ENCODE measurements at places on chromosomes 7 and 10. TPM values are rescaled to one million over a fixed set of nuclear protein-coding genes. Genes with fewer than 3 reads are reported as not detected.

ATP5MK gene
- total RNA-seq: 505 TPM

PHKG1 gene
- total RNA-seq: 1.9 TPM

UCN3 gene
- total RNA-seq: not detected

IL15RA gene
- 3.0 TPM for total RNA-seq

AMPH gene
- total RNA-seq: not detected

PPP1R9A gene
- total RNA-seq: 3.8 TPM

GAD2 gene
- total RNA-seq: not detected

TMEM273 gene
- not detected for total RNA-seq

CDK13 gene
- total RNA-seq: 20.8 TPM

TUBAL3 gene
- total RNA-seq: 0.19 TPM

ANXA8L1 gene
- 98.4 TPM for total RNA-seq

EPO gene
- not detected for total RNA-seq

TDRD1 gene
- total RNA-seq: not detected

ATRNL1 gene
- total RNA-seq: 0.14 TPM

TRPV5 gene
- not detected for total RNA-seq

LLCFC1 gene
- total RNA-seq: not detected

MYO3A gene
- total RNA-seq: not detected

PRDX3 gene
- 343 TPM for total RNA-seq

RET gene
- 0.83 TPM for total RNA-seq
